ENCODE measurements at places on chromosomes 4 and X.

GRCh38 chrX:35696760-35697234 is 101.3 kb upstream of the MAGEB16 start:
- no peak for DNase-seq

DNA sequence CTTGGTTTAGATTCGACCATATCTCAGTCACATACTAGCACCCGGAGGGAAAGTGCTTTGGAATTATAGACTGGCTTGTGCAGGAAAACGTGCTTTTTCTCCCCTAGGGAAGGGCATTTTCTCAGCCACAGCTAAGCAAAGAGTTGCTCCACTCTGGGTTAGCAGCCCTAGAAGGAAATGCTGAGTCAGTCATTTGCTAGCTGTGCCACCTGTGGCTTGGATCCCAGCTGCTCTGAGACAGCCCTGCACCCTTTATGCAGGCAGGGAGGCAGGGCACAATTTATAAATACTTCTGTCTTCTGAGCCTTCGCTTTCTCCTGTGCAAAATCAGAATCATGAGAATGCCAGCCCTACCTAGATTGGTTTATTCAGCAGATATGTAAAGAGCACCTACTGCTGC is 1.3 kb upstream of the USP51 start:
- peak; percentile 28 for DNase-seq

DNA sequence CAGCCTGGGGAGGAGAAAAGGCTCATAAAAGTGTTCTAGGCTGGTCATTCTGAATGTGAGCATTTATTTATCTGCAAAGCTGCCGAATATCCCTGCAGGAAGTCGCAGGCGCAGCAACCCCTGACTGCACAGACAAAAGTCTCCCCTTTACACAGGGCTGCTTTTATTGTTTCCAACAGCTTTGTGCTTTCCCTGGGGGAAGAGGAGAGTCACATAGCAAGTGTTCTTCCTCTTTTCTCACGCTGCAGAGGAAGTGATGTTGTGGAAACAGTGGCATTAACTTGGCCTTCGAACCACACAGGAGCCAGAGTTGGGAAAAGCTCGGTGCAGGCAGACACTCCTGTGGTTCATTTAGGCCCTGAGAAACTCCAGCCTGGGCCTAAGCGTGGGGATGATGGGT is 81.5 kb upstream of the BCOR start:
- DNase-seq = no peak

DNA sequence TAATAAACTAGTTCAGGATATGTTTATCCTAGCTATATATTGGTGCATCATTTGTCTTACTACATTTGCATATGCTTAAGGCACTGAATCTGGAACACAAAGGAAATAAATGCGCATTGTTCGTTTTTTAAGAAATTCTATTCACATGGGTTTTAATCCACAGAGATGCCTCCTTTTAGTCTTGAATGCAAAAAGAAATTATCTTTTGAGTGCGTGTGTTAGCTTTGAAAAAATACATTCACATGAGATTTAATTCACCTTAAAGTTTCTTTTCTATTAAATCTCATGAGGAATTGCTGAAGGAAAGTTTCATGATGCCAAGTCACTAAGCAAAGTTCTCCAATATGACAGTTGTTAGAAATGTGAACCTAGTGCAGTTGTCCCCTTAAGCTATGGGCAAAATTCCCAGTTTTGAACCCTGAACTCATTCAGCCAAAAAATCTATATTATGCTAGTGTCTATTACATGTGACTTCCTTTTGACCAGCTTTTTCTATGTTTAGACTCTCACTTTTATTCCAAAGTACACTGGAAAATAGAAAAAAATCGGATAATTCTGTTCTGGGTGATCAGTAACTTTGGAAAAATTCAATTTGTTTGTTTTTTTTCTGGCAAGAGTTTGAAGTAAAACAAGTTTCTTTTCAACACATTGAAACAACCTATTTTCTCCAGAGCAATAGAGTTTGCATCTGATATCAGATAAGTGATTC is 426.2 kb upstream of the MAGEB2 start:
- DNase-seq = no peak

DNA sequence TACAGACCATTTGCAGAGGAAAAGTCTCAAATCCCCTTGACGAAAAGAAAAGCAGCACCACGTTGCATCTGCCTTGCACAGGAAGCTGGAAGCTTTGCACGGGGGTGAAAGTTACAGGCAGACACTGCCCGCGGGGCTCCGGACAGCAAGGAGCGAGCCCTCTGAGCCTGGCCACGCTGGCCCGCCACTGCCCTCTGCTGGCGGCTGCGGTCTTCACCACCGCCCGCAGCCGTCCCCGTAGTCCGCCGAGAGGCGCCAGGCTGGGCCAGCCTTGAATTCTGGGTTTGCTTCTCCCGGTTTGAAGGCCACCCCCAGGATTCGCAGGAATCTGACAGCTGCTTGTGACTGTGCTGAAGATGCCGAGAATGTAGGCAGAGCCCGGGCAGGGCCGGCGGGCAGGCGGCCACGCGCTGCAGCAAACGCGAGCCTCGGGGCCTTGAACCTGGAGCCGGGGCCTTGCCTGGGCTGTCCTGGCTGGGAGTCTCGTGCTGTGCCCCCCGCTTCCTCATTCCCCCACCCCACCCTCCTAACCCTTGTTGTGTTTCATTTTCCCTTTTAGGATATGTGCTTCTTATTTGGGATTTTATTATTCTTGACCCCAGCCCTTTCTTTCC is 49.2 kb downstream of the ENPP6 start:
- peak; percentile 84 for DNase-seq

Data from ascending aorta (tissue), 2 donors.